ENCODE measurements at places on chromosomes 1 and 21.

- no peak for DNase-seq
Measured at GRCh38 chr1:1374589-1374928, 448 bp downstream of the AURKAIP1 start.

DNA sequence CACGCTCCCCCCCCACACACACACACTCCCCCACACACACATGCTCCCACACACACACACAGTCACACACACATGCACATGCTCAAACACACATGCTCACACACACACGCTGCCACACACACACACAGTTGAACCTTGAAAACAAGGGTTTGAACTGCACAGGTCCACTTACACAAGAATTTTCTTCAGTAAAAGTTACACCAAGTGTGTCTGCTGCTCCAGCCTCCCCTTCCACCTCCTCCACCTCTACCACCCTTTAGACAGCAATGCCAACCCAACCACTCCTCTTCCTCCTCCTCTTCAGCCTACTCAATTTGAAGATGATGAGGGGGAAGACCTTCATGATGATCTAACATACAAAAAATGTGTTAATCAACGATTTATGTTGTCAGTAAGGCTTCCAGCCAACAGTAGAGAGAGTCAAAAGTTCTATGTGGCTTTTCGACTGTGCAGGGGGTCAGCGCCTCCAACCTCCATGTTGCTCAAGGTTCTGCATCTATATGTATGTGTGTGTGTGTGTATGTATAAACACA lies 26.8 kb downstream of the HSF2BP start:
- DNase-seq: no peak

DNA sequence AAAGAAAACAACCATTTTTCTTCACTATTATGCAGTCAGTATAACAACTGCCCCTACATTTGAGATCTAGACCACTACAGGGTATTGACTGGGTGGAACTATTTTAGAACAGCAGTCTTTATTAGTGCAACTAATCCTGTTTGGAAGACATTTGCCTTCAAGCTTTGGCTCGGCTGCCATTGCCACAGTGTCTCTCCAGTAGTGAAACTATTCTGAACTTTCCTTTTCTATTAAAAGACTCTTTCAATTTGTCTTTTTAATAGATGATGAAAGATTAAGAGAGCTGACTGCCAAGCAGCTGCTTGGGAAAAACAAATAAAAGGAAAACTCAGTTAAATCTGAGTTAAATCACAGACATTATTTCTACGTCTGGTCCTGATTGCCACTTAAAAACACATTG lies 49.3 kb downstream of the LPGAT1 start:
- no peak for DNase-seq

DNA sequence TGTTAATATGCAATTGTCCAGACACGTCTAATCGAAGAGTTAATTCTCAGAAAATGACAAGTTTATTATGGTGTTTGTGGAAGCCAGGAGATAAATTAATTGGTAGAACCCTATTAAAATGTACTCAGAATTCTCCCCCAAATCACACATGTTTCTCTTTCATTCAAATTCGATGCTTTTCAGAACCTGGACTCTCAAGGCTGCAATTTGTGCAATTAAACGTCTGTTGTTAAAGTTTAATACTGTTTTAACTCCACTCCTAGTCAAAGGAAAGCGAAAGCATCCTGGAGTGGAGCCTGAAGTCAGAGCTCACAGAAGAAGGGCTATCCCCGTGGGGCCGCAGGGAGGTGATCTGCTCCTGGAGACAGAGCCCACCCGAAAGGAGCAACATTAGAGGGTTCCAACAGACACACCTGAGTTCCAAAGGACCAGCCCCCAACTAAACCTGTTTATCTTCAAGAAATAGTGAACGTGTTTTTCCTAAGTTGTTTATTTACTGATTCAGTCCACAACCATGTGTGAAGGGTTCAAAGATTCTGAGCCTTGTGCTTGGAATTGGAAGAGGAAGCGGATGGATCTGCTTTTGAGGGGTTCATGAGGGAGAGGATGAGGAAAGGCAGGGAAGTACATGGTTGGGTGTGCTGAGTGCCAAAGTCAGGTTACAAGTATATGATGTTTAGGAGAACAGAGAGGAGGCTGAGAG lies 68.0 kb upstream of the AKT3 start:
- DNase-seq: no peak

DNA sequence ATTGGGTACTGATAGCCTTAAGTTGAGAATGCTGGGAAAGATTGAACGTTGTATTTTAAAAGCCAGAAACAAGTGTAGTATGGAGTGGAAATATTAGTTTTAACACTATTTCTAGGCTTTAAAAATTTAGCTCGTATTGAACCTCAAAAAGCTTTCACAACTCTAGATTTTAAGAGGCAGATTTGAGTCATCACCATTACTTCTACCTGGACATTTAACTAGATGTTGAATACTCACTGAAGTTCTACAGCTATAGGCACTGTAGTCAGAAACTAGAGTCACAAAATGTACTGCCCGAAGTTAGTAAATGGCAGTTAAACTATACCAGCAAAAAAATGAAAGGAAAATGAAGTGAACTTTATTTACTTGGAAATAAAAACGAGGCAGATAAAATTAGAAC lies 96.5 kb downstream of the NEK7 start:
- no peak for DNase-seq

- DNase-seq: no peak
Measured at GRCh38 chr1:245276445-245276844, 121.7 kb downstream of the KIF26B start.

DNA sequence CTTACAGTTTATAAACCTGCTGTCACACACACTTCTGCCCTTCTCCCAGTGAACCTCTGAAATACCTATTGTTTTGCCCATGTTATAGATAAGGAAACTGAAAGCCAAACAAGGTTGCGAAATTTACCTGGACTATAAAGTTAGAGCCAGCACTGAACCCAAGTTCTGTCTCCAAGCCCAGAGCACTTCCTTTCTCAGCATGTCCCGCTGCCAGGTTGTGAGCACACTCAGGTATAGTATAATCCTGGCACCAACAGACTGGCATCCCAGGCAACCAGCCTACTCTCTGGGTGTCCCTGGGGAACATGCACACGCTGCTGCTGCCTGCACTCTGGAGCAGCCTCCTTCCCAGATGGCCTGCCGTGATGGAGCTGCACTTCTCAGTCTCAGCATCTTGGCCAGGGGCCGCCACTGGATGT lies 45.1 kb downstream of the PGBD5 start:
- no peak for DNase-seq

GRCh38 chr1:7942214-7942921 lies 1.7 kb upstream of the TNFRSF9 start:
- peak; percentile 46 for DNase-seq

DNA sequence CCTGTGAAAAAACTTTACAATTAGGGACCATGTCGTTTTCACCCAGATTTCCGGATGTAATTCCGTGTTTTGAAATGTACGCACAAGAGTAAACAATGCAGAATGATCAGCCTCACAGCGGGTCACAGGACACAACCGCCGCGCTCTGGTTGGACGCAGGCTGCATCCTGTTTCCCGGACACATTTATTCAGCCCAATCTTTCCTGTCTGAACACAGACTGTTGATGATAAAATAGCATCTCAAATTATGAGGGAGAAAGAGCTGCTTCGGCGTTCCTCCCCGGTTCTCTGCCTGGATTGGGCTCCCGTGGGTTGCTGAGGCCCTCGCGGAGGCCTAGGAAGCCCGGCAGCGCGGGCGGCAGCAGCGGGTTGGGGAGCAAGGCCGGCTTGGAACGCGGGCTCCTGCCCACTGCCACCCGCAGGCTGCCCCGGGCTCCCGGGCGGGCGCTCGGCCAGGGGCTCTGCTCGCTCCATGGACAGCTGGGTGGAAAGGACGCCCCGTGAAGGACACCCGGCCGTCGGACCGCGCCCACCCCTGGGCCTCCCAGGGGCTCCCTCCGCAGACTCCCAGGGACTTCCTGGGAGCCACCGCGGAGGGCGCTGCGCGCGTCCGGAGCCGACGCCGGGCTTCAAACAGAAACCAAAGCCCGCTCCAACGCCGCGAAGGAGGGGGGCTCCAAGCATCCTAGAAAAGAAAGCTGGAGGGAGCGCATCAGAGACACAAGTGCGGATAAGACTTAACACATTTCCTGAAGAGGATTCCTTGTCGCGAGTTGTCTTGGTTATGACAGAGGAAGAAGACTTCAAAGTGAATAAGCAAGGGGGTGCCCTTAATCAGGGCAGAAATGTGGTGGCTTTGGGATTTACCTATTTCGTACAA lies 122.3 kb downstream of the ESRRG start:
- no peak for DNase-seq

DNA sequence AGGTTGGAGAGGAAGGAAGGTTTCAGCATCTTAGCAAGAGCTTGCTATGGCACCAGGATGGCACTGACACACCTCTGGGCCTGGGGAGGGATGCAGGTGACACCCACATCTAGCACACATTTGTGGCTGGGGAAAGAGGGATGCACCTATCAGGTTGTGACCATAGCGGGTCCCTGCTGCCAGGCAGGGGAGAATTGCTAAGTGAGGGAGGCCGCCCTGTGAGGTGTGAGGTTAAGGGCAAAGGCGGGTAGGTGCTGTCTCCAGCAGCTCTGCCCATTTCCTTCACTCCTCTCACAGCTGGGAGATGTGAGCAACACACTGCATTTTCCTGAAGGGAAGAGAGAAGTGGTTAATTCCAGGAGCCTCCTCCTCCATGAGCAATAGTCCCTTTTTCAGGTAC lies 83.2 kb upstream of the TLR5 start:
- DNase-seq: no peak

- no peak for DNase-seq
Measured at GRCh38 chr1:59375321-59376220, 78.7 kb downstream of the FGGY start.

DNA sequence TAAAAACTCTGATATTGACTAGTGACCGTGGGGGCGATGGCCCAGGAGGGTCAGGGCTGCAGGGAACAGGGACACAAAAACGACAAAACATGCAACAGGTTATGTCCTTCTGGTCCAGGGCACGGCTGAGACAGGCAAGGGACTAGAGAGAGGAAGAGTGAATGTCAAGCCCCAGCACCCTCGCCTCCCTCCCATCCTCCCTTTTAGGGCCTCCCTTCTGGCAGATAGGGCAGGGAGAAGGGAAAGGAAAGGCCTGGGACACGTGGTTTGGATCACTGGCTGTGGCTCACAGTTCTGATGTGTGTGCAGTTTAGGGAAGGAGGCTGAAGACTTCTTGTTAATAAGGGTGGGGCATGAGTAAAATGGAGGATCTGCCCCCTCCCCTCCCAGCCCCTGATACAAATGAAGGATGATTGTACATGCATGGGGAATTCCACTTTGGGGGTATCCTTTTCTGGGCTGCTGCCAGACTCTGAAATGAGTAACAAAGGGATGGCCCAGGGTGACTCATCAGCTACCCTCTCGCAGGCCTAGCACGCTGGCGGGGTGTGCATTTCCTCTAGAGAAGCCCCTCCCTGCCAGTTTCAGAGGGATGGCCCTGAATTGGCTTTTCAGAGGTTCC lies 14.2 kb downstream of the CAPN2 start:
- peak; percentile 82 for DNase-seq

- no peak for DNase-seq
Measured at GRCh38 chr1:27509127-27510080, 19.4 kb upstream of the WASF2 start.
